ENCODE measurements at places on chromosomes 3 and 15.

DNA sequence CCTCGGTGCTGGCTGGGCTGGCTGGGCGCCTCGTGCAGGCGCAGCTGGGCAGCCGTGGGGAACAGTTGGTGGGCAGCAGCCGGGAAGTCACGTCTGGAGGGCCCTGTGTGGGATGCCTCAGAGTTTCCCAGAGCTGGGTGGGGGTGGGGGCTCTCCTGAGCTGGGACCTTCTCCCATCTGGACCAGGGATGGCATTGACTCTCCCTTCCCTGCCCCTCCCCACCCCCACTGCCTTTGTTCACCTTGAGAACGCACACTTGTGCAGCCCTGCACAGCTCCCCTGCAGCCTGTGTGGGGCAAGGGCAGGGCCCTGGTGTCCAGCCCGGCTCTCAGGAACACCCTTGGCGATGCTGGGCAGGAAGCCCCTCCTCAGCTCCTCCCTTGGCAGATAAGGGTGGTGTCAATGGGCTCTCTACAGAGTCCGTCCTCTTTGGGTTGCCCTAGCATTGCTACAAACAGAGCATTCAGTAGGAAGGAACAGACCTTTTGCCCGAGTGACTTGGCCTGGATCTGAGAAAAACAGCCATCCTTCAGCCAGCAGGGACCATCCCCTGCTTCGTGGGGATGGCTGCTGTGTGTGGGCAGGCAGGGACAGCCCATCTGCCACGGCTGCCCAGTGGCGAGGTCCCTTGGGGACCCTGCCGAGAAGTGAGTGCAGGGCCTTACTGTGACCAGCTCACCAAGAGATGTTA, 25.5 kb upstream of the KLF13 start:
- DNase-seq: no peak

GRCh38 chr3:8845641-8846040, 76.2 kb upstream of the OXTR start:
- peak; percentile 92 for DNase-seq

DNA sequence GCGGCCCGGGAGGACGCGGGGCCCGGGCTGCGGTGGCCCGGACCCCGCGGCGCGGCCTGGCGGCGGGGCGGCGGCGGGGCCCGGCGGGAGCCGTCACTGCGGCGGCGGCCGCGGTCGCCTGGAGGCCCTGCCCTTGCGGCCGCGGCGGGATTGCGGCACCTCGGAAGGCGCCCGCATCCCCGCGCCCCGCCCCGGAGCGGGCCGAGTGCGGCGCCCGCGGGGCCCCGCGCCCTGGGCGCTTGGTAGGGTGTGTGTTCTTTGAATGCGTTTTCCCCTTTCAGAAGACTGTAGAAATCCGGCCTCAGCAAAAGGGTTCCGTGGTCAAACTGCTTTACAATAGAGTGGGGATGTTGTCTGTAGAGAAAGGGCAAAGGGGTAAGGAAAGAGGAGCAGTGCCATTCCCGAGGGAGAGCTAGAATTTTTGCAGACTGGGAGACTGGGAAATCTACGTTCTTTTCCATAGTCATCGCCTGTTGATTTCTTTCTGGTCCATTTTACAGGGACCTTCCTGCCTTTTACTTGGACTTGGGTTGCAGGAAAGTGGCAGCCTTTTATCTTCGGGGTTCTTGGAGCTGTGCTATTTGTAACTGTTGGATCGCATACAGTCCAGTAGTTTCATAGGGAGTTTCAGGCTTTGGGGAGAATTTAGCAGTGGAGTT, 630 bp downstream of the SNRK start:
- peak; percentile 23 for DNase-seq

DNA sequence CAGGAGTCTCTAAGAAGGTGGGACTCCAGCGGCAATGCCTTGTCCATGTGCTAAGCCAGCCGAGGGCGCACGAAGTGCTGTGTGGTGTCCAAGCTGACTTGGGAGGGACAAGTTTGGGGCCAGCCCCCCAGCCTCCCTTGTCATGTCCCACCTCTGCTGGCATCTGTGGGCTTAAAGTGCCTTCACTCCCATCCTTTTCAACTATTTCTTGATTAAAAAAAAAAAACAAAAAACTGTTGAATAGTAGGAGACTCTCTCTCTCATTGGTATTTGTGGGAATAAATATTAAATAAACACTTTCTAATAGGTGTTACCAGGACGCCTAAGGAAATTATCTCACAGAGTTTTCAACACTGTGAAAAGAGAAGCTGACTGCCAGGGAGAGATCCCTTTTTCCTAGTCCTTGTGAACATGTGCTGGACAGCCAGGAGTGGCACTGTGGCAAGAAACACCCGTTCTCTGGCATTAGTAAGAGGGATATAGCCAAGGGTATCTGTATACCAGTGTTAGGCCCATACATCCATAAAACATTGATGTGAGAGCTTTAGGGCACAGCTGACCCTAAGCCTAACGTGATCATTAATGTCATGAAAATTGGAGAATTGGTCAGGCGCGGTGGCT, 158.0 kb downstream of the IGF1R start:
- no peak for DNase-seq

DNA sequence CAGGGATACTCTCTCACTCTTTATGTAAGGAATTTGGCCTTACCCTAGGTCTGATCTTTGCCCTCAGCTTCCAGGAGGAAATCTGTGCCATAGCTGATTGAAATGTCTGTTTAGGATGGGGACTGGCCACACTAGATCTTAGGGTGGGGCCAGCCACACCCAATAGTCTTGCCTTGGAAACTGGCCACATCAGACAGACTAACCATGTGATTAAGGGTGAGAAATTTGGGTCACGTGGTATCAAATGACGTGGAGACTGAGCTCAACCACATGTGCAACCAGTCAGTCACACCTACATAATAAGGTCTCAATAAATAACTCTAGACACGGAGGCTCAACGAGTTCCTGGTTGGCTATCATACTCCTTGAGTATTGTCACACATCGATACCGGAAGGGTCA, 113.5 kb downstream of the CNTN3 start:
- DNase-seq: no peak

- peak; percentile 63 for DNase-seq
These were observed 10.2 kb downstream of the EDEM1 start for GRCh38 chr3:5197470-5198312.

DNA sequence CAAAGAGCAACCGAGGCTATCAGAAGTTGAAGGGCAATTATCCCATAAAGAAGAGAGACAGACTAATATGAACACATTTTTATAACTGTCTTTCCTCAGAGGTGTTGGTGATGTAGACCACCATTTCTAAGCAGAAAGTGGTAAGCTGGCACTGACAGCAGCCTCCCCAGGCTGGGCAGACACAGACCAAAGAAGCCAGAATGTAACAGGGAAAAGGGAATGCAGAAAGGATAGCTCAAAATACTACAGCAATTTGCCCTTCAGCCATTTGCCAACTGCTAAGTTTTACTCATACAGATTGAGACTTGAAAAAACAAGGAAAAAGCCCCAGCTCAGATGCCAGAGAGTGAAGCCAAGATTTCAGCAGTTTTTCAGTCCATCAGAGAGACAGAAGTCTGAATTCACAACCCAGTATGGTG, 73.5 kb upstream of the ABI3BP start:
- DNase-seq: peak; percentile 49

DNA sequence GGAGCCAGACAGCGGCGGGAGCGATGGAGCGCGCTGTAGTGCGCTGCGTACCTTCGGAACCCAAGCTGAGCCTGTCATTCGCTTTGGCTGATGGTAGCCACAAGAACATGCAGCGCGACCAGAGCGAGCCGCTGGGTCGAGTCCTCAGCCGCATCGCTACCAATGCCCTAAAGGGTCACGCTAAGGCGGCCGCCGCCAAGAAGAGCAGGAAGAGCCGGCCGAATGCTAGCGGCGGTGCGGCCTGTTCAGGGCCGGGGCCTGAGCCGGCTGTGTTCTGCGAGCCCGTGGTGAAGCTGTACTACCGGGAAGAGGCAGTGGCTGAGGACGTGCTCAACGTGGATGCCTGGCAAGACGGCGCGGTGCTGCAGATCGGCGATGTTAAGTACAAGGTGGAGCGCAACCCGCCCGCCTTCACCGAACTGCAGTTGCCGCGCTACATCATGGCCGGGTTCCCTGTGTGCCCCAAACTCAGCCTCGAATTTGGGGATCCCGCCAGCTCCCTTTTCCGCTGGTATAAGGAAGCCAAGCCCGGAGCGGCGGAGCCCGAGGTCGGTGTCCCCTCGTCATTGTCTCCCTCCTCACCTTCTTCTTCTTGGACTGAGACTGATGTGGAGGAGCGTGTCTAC, 498 bp downstream of the PDE12 start:
- DNase-seq: peak; percentile 17

GRCh38 chr15:82045179-82045891, 483 bp downstream of the MEX3B start:
- peak; percentile 50 for DNase-seq

DNA sequence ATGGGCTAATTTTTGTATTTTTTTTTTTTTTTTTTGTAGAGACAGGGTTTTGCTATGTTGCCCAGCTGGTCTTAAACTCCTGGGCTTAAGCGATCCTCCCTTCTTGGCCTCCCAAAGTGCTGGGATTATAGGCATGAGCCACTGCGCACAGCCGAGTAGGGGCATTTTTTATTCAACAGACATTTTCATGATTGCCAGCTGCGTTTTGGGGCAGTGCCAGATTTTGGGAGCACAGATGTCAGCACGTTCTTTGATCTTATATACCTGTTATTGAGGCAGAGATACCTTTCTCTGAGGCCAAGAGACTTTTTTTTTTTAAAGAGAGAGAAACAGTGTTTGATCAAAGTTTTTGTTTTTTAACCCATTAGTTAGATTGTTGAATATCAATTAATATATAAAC, 16.8 kb downstream of the NEO1 start:
- DNase-seq: no peak

- peak; percentile 65 for DNase-seq
These were observed 1168.6 kb upstream of the ALCAM start for GRCh38 chr3:104198131-104198530.

Data from fibroblast of skin of right biceps (primary cell).